ENCODE measurements at places on chromosomes 16 and 17.

DNA sequence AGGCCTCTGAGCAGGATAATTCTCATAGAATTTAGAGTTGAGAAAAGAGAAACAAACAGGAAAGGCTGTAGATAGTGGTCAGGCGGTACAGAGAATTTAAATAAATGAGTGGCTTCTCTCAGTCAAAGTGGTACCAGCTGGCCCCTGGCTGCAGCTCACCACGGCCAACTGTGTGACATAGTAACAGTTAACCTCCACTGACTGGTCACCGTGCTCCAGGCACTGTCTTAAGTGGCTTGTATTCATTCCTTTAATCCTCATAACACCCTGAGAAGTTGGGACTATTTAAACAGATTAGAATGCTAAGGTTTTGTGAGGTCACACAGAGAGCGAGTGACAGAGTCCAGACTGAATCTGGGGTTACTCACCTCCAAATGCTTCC is 108.9 kb downstream of the GNAO1 start:
- no peak for DNase-seq

- DNase-seq, result no peak
These were observed 83.6 kb downstream of the SDK2 start for GRCh38 chr17:73560661-73561060.

GRCh38 chr16:4918781-4919251 is 18.1 kb downstream of the PPL start:
- DNase-seq, result no peak

- DNase-seq, result no peak
These were observed 299.1 kb upstream of the CDH8 start for GRCh38 chr16:62335356-62335755.

GRCh38 chr17:44108440-44109311 is 14.8 kb downstream of the HDAC5 start:
- DNase-seq, result no peak

- DNase-seq, result no peak
These were observed 19.0 kb downstream of the USP32 start for GRCh38 chr17:60372790-60373483.

DNA sequence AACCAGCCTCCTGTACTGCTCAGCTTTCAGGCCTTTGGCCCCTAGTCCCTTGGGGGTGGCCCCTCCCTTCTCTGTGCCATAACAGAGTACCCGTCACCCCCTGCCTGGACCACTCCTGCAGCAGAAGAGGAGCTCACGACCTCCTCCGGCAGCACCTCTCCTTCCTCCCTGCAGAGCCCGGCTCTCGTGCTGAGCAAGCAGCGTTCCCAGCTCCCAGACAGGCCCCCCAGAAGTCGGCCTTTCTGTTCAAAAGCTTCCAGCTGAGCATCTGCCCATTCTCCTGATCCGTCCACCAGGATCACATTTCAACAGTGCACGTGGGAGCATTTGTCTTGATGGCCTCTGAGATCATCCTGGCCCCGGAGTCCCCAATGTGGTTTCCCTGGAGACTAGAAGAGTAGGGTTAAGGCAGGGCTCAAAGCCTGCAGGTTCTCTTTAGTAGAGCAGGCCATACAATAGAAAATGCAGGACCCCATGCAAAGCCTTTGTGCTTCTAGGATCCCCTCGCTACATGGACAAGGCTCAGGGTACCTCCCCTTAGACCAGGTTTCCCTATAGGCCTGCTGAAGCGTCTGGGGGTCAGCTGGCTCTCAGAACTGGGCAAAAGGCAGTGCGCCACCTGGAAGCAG is 35.6 kb downstream of the NLRC3 start:
- no peak for DNase-seq

- DNase-seq, result no peak
These were observed 394 bp upstream of the NME4 start for GRCh38 chr16:396605-397004.

DNA sequence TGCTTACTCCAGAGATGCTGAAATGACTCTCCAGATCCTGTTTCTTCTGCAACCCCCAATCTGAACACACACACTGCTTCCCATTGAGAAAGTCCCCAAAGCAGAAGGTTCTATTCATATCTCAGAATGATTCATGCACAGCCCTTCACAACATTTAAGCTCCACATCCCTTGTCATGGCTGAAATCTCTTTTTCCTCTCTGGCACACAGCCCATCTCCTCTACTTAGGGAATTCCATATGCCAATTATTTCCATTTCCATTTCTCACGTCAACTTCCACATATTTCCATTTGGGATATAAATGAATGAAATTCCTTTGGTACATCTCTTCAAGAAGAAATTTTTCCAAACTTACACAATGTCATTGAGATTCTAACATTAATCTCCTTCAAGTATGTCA is 119.6 kb downstream of the CDH11 start:
- no peak for DNase-seq

- DNase-seq, result no peak
These were observed 75.8 kb upstream of the CBX4 start for GRCh38 chr17:79914813-79915740.

DNA sequence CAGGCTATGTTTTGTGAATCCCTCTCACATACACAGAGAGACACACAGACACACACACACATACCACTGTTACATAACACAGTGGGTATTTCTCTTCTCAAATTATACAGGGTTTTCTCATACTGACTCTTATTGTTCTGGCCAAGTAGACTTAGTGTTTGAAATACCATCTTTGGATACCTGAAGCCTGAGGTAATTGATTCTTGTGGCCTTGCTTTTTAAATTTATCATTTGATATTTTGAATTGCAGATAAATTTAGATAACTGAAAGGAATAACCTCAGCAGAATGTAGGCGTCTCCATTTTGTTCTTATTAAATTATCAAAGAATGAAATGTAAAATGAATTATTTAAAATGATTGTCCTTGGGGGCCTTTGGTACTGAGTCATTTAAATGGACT is 223.8 kb downstream of the LGALS9B start:
- no peak for DNase-seq

DNA sequence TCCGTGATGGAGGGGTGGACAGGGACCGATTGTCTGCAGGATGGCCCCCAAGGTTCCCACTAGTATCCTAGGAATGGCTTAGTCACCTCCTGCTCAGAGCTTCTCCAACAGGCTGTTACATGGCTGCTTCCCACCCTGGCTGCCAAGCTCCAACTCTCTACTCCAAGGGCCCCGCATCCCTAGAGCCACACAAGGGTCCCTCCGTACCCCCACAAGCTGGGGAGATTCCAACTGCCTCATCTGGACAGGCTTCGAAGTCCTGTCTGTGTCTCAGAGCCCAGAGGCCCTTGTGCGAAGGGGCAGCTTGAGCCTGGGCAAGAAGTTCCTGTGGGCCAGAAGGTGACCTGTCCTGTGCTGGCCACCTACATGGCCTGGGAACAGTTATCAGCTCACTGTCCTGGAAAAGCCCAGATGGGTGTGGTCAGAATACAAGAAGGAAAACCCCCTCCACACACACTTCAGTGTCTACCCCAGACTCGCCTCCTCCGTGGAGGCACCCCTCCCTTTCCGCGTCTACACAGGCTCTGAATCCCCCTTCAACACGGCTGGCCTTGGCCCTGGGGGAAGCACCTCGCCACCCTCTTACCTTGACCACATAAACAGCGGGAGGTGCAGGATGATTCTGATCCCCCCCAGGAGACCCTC is 586 bp downstream of the MEAK7 start:
- DNase-seq, result no peak

DNA sequence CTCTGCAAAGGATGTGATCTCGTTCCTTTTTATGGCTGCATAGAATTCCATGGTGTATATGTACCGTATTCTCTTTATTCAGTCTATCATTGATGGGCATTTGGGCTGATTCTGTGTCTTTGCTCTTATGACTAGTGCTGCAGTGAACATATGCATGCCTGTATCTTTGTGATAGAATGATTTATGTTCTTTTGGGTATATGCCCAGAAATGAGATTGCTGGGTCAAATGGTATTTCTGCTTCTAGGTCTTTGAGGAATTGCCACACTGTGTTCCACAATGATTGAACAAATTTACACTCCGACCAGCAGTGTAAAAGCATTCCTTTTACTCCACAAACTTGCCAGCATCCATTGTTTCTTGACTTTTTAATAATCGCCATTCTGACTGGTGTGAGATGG is 60.2 kb upstream of the ADORA2B start:
- DNase-seq, result no peak

DNA sequence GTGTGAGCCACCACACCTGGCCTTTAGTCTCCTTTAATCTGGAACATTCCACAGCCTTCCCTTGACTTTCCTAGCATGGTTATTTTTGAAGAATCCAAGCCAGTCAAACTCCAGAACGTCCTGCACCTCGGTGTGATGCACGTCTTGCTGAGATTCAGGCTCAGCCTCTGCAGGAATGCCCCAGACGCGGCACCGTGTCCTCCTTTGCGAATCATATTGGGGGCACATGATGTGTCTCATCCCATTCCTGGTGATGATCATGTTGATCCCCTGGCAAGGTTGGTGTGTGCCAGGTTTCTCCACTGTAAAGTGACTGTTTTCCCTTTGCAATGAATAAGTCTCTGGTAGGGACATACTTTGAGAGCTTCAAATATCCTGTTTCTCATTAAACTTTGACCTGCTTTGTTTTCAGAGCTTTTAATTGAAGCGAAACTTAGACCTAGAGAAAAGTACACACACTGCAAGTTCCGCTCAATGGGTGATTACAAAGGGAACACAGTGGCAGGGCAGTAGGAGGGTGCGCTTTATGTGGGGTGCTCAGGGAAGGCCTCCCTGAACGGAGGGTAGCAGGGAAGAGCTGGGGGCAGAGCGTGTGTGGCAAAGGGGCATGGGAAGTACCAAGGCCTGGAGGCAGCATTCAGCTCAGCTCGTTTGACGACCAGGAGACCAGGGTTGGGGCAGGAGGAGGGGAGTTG is 9.6 kb upstream of the ATP2C2 start:
- DNase-seq, result no peak

GRCh38 chr16:85046931-85047866 is 19.6 kb downstream of the KIAA0513 start:
- DNase-seq, result no peak

GRCh38 chr16:66899945-66900710 is 18.6 kb downstream of the CDH16 start:
- no peak for DNase-seq

- DNase-seq, result no peak
These were observed 4.7 kb upstream of the KRTAP3-1 start for GRCh38 chr17:41013606-41014005.

GRCh38 chr17:17372856-17373520 is 69.8 kb downstream of the NT5M start:
- DNase-seq, result no peak

- DNase-seq, result no peak
These were observed 6.2 kb upstream of the ZFHX3 start for GRCh38 chr16:73054125-73054484.

DNA sequence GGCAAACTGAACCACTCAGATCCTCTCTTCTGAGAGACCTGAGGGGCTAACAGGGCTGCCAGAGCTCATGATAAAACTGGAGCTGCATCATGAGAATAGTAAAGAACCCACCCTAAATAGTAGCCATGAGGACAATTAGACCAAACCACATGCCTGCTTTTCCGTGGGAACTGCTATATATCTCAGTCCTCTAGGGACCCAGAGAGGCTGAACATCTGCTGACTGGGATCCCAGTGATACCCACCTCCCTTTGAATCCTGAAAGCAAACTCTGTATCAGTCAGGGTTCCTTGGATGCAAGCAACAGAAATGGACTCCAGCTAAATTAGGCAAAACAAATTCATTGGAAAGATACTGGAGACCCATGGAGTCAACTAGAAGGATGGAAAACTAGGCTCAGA is 6.5 kb downstream of the MT1X start:
- no peak for DNase-seq

GRCh38 chr16:66207883-66208265 is 158.6 kb upstream of the CDH5 start:
- DNase-seq, result no peak

GRCh38 chr16:50841081-50841886 is 99.4 kb downstream of the CYLD start:
- peak; percentile 17 for DNase-seq

DNA sequence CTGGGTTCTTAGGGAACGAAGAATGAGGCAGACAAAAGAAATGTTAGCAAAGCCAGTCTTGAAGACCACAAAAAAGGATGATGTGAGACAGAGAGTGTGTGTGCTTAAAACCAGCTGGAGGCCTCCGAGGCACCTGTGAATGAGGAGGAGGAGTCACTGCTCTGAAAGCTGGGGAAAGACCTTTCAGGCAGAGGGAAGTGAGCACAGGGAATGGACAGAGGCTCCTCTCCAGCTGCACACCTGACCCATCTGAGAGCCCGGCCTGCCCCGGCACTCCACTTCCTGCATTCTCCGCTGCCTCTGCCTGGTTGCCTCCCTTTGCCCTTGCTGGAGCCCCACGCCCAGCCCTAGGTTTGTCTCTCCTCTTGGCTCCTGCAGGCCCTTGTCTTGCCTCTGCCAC is 55.2 kb upstream of the SREBF1 start:
- DNase-seq, result no peak

- DNase-seq, result no peak
These were observed 51.0 kb upstream of the MRTFB start for GRCh38 chr16:14020141-14020540.

GRCh38 chr17:28686296-28686695 is 24.3 kb downstream of the SUPT6H start:
- no peak for DNase-seq

- DNase-seq, result no peak
These were observed 3.2 kb upstream of the UBALD1 start for GRCh38 chr16:4617880-4618279.

- DNase-seq, result no peak
These were observed 35.0 kb downstream of the MAPT start for GRCh38 chr17:45929344-45929743.

DNA sequence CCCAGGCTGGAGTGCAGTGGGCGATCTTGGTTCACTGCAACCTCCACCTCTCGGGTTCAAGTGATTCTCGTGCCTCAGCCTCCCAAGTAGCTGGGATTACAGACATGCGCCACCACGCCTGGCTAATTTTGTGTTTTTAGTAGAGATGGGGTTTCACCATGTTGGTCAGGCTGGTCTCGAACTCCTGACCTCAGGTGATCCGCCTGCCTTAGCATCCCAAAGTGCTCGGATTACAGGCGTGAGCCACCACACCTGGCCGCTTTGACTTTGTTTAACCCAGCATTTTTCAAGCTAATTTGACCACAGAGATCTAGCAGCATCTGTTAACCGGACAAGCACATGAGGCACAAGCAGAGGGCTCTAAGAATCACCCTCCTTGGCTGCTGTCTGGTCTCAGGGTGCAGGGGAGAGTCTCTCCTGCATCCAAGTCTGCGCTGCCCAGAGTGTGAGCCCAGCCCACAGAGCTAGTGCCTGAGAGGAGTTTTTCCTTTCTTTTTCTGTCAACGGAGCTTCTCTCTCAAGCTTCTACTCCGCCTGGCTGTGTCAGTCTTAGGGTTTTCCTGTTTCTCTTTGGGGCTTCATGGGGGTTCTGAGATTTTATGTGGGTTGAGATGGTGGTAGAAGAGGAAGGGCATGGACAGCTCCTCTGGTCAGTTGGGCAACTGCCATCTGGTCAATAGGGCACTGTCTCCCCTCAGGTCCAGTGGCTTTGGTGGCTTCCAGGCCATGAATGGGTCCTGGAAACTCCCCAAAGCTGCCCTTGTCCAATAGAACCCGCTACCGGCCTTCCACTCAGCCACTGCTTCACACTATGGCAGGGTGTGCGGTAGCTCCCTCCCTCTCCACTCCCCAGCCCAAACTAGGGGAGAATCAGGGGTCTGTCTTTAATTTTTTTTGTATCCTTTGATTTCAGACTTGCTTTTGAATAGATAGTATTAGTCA is 59.6 kb downstream of the TNFRSF13B start:
- no peak for DNase-seq

- no peak for DNase-seq
These were observed 15.4 kb upstream of the NUBP1 start for GRCh38 chr16:10728003-10728887.

Measured in activated naive CD4-positive, alpha-beta T cell (primary cell).